HFFc6 (cell line): ENCODE measurements at places on chromosomes 3 and 15. TPM values are rescaled to one million over a fixed set of nuclear protein-coding genes. Genes with fewer than 3 reads are reported as not detected.

GRCh38 chr3:24548278-24548677, 53.6 kb upstream of the THRB start:
- DNase-seq: no peak

DNA sequence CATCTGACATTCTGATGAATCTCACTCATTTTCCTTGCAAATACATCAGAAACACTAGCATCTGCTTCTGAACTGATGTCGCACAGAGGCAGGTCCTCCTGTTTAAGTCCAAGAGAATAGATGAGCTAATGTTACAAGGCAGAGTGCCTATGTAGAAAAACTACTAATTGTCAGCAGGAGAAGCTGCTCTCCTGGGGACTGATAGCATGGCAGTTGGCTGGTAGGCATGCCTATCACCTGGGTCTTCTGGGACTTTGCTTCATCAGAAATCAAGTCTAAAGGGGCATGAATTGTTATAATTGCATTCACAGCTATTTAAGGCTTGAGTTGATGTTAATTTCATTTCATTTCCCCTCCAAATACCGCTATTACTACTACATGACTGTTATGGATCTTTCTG, 457.2 kb downstream of the RAP2B start:
- no peak for DNase-seq

Gene THRB
- total RNA-seq: not detected in 3 replicates

GRCh38 chr3:34464646-34465045, 666.2 kb downstream of the PDCD6IP start:
- DNase-seq: no peak

Gene MTFMT
- total RNA-seq: 16.9 to 18.6 TPM (median 17.3 TPM) in 3 replicates

GRCh38 chr15:35914573-35914972, 368.6 kb upstream of the DPH6 start:
- DNase-seq: no peak

- peak; percentile 65 for DNase-seq
Measured at GRCh38 chr3:187737368-187738070, 7.7 kb downstream of the BCL6 start.
